Hepatic stellate cell (primary cell): ENCODE measurements at places on chromosomes 12 and 14.

DNA sequence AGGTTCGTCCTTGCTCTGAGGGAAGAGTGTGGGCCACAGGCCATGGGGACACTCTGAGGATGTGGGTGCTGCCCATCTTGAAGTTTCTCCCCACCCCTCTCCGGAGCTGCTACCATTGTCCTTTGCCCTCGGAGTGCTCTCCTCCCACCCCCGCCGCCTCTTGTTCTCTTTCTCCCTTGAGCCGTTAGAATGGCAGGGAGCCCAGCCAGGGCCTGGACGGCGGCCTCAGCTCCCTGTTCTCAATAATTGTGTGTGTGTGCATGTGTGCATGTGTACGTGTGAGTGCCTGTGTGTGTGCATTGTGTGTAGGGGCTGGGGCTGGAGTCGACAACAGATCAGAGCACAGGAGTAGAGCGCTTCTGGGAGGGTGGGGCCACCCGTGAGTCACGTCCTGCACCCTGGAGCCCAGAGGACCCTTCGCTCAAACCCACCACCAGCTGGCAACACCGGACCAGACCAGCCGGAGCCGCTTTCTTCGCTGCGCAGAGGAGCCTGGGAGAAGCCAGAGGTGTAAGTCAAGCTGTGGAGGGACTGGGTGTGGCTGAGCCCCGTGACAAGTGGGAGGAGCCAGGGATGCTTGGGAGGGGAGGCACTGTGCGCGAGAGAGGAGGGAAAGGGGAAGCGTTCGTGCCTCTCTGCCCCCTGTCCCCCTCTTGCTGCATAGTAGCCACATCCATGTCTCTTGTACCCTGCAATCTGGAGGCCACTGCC, 25.9 kb upstream of the KCNA5 start:
- DNase-seq, result no peak

DNA sequence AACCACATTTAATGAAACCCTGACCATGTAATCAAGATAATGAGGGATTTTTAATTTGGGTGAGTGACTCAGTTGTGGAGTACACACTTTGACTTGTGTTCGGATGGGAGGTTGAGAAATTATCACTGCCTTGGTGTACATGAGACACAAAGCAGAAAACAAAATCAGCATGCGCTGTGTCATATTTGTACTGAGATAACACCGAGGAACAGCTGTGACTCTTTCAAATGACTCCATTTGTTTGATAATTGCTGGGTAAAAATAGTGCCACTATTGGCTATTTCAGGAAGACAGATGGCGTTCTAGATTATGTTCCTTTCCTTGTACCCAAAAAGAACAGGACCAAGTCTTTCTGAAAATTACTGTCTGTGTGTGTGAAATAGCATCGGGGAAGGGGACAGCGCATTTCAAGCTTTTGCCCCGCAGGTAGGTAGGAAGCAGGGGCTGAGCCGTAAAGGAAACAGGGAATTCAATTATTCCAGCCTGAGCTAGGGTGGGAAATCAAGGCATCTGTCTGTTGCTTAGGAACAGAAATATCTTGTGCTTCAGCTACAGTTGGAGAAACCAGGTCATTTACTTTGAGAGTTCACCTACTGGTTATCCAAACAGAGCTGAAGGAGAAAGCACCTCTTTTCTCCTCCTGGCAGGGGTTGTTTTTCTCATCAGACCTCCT, 114.3 kb downstream of the SNAPC1 start:
- no peak for DNase-seq

DNA sequence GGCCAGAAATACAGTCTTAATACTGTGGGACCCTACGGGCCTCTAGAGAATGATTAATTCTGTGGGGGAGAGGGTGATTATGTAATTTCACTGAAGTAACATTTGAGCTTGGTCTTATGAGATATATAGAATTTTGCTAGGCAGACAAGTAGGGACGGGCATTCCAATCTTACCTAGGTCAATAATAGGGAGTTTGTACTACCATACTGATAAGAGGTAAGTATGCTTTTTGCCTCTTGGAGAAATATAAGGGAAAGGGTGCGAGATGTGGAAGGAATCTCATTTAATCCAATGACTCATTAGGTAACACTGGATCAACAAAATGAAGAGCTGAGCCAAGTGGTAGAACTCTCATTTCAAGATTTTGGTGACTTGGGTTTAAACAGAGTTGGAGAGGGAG, 5.2 kb downstream of the RAB5B start:
- no peak for DNase-seq

DNA sequence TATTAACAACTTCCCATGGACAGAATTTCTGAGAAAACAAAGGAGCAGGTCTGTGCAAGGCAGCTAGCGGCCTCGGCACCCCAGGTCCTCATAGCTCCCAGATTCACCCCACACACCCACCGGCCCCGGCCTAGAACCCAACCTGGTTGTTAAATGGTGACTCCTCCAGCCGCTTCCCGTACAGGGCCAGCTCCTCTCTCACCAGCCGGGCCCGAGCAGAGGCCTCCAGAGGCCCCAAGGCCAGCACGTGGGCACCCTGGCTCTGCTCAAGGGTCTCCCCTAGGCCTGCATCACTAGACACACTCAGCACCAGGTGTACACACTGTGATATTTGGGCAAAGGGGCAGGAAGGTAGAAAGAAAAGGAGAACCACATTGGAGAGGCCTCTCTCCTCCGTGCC, 30.3 kb downstream of the TEP1 start:
- no peak for DNase-seq

DNA sequence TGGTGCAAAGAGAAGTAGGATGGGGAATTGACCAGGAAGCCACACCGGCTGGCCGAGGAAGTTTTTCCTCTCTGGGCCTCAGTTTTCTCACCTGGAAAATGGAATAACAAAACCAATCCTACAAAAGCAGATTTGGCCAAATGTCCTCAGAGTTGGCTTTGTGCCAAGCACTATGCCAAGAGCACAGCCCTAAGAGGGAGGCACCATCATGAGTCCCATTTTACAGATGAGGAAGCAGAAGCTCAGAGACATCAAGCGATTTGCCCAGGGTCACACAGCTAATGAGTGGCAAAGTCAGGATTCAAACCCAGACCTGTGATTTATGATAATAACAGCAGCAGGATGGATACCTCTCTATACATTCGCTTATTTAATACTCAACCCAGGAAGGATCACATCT, 27.3 kb downstream of the RASAL1 start:
- no peak for DNase-seq

- DNase-seq, result no peak
Observed at GRCh38 chr14:36649872-36650650, 11.6 kb upstream of the PAX9 start.

GRCh38 chr14:71430678-71431376, 501.4 kb upstream of the RGS6 start:
- no peak for DNase-seq

DNA sequence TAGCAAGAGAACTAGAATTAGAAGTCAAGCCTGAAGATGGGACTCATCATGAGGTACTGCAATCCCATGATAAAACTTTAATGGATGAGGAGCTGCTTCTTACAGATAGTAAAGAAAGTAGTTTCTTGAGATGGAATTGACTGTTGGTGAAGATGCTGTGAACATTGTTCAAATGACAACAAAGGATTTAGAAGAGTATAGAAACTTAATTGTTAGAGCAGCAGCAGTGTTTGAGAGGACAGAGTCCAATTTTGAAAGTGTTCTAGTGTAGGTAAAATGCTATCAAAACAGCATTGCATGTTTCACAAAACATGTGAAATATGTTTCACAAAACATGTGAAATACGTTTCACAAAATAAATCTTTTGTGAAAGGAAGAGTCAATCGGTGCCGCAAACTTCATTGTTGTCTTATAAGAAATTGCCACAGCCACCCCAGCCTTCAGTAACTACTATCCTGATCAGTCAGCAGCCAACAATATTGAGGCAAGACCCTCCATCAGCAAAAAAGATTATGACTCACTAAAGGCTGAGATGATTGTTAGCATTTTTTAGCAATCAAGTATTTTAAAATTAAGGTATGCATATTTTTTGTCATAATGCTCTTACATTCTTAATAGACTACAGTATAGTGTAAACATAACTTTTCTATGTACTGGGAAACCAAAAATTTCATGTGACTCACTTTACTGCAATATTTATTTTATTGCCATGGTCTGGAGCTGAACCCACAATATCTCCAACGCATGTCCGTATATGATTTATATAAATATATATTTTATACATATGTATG, 173.4 kb upstream of the BMP4 start:
- DNase-seq, result no peak

- DNase-seq, result no peak
Observed at GRCh38 chr14:77271113-77271710, at the start of gene NGB. Gene NGB, minus strand, starts transcription at chr14:77271206. Its CDS starts 269 bp downstream, at chr14:77270937.

- DNase-seq, result no peak
Observed at GRCh38 chr12:82740129-82741000, 53.7 kb downstream of the TMTC2 start.

GRCh38 chr14:104291123-104292000, 153.0 kb downstream of the KIF26A start:
- no peak for DNase-seq

- DNase-seq, result no peak
Observed at GRCh38 chr12:62317017-62317416, 56.8 kb downstream of the USP15 start.

GRCh38 chr14:44317441-44317746, 189.7 kb downstream of the FSCB start:
- DNase-seq, result no peak

- no peak for DNase-seq
Observed at GRCh38 chr12:130981074-130981742, 27.5 kb downstream of the ADGRD1 start.

GRCh38 chr12:42666671-42667243, 77.2 kb upstream of the PRICKLE1 start:
- DNase-seq, result no peak

DNA sequence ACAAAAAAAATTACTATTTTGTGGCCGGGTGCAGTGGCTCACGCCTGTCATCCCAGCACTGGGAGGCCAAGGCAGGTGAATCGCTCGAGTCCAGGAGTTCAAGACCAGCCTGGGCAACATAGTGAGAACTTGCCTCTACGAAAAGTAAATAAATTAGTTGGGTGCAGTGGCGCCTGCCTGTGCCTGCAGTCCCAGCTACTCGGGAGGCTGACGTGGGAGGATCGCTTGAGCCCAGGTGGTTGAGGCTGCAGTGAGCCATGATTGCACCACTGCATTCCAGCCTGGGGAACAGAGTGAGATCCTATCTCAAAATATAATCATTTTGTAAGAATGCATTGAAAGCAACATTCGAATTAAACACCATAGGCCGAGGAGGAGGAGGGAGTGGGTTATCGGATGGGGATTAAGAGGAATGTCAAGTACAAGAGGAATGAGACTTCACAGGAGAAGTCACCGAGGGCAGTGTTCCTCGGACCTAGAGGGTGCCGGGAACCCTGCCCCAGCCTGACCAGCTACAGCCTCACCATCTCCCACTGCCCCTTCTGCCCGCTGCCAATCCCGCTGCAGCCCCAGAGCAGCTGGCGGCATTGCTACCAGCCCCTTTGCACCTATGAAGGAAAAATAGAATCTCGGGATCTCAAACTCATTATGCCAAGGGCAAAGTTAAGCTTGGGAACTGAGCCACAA, 32.6 kb upstream of the AACS start:
- no peak for DNase-seq

- DNase-seq, result peak; percentile 19
Observed at GRCh38 chr12:90945070-90945649, 9.8 kb downstream of the CCER1 start.

- DNase-seq, result no peak
Observed at GRCh38 chr12:123111498-123112165, 39.3 kb downstream of the PITPNM2 start.

DNA sequence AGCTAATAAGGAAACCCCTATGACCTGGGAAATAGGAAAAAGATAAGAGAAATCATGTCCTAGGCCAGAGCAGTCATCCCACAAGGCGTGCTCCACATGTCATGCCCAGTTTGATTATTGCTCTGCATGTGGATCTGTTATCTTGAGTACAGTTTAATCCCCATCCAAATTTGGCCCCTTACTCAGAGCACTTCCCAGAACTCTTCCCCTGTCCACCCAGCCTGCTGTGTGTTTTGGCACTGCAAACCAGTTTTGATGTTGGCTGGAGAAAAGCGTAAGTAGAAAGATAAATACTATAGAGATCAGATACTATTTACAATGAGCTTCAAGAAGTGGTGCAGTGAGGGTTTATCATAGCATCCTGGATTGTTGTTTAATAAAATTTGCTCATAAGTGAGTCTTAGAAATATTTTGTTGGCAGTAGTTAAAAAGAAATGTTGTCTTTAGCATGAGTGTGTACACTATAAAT, 83.8 kb downstream of the PTPRB start:
- DNase-seq, result no peak

DNA sequence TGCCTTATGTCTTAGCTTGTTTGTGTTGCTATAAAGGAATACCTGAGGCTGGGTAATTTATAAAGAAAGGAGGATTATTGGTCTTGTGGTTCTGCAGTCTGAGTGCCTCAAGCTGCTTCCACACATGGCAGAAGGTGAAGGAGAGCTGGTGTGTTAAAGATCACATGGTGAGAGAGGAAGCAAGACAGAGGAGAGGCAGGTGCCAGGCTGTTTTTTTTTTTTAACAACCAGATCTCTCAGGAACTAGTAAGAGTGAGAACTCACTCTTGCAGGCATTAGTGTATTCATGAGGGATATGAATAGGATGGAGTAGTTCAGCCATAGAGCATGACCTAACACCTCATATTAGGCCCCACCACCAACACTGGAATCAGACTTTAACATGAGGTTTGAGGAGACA, 123.4 kb downstream of the CMAS start:
- no peak for DNase-seq

GRCh38 chr12:6377667-6377994, 2.3 kb upstream of the SCNN1A start:
- no peak for DNase-seq

DNA sequence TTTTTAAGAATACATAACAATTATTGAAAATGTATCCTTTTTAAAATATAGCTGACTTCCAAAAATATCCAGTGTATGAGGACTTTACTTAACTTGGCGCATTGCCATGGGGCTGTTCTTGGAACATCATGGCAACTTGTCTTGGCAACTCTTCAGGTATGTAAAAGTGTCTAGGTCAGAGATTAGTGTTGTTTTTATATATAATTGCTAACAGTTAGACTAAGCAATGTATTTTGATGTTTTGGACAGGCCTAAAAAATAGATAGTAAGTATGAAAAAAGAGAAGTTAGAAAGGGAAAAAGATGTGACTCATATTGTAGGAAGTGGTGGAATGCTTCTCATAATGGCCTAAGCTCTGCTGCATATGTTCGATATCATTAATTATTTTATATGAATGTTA, 70.9 kb downstream of the MON2 start:
- peak; percentile 7 for DNase-seq

GRCh38 chr14:40074169-40074568, 641.9 kb upstream of the FBXO33 start:
- DNase-seq, result no peak

- DNase-seq, result peak; percentile 6
Observed at GRCh38 chr12:111686574-111687105, 787 bp downstream of the ACAD10 start.

DNA sequence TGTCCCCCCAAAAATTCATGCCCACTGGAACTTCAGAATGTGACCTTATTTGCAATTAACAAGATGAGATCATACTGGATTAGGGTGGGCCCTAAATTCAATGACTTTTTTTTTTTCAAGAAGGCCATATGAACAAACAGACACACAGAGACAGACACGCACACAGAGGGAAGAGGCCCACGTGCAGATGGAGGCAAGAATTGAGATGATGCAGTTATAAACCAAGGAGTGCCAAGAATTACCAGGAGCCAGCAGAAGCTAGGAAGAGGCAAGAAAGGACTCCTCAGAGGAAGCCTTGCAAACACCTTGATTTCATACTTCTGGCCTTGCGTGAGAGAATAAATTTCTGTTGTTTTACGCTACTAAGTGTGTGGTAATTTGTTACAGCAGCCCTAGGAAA, 33.4 kb downstream of the NELL2 start:
- DNase-seq, result no peak
